ENCODE measurements at places on chromosomes 12 and 14. TPM values are rescaled to one million over a fixed set of nuclear protein-coding genes. Genes with fewer than 3 reads are reported as not detected.

The RERG gene
- not detected for total RNA-seq

The KRT73 gene
- total RNA-seq = not detected

The TMEM132D gene
- 13.0 TPM for total RNA-seq

The PGF gene
- total RNA-seq = 4.6 TPM

The PRICKLE1 gene
- total RNA-seq = 24.7 TPM

The DIO2 gene
- not detected for total RNA-seq

The TSPAN19 gene
- not detected for total RNA-seq

The RNF212B gene
- total RNA-seq = not detected

The KRT71 gene
- total RNA-seq = not detected

The BDKRB1 gene
- total RNA-seq = 1.4 TPM

The MUCL1 gene
- total RNA-seq = not detected

The MSRB3 gene
- total RNA-seq = 2.8 TPM

The DAO gene
- not detected for total RNA-seq

The STAC3 gene
- 1.6 TPM for total RNA-seq

The SVOP gene
- total RNA-seq = under 0.01 TPM

The TNS2 gene
- total RNA-seq = 8.7 TPM

The ZFHX2 gene
- total RNA-seq = 2.2 TPM

The TMCC3 gene
- 1.3 TPM for total RNA-seq

The PNN gene
- 24.0 TPM for total RNA-seq

The LMBR1L gene
- total RNA-seq = 75.6 TPM

The DPF3 gene
- 0.55 TPM for total RNA-seq

The CD163L1 gene
- 0.22 TPM for total RNA-seq

The LYZ gene
- not detected for total RNA-seq

The LTB4R2 gene
- total RNA-seq = 7.8 TPM

The TNFAIP2 gene
- total RNA-seq = 30.1 TPM

The ARHGAP5 gene
- total RNA-seq = 53.0 TPM

The SELPLG gene
- 0.10 TPM for total RNA-seq

The CCDC177 gene
- 0.17 TPM for total RNA-seq

The POU6F1 gene
- total RNA-seq = 8.3 TPM

Data from H7 (cell line).